NCI-H1092 (cell line): ENCODE measurements at places on chromosomes 6 and 20.

GRCh38 chr6:156345700-156346099 lies 431.5 kb upstream of the ARID1B start:
- no peak for DNase-seq

DNA sequence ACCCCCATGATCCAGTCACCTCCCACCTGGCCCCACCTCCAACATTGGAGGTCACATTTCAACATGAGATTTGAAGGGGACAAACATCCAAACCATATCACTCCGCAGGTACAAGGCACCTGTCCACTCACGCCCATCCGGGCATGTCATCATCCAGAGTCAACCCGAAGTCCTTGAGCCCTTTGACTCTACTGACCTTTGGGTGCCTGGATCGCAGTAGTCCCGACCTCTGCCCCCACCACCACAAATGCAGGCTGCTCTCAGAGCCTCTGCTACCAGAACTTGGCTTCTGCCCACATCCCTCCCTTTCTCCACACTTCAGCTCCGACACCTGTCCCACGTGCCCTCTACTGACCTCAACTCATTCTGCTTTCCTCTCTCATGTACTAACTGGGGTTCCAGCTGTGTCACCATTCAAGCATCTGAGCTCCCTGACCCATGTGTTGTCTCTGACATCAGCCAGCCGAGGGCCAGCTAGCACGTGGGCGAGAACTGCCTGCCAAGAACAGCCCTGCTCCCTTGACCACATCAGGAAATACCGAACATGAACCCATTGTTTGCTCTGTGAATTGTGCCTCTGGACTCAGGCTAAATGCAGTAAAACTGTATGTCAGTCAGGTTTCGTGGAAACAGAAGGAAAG lies 498.3 kb upstream of the SULF2 start:
- DNase-seq: peak; percentile 42

GRCh38 chr6:122569230-122569771 lies 40.9 kb upstream of the PKIB start:
- no peak for DNase-seq

- no peak for DNase-seq
These were observed 23.1 kb downstream of the CPNE5 start for GRCh38 chr6:36815962-36816735.

DNA sequence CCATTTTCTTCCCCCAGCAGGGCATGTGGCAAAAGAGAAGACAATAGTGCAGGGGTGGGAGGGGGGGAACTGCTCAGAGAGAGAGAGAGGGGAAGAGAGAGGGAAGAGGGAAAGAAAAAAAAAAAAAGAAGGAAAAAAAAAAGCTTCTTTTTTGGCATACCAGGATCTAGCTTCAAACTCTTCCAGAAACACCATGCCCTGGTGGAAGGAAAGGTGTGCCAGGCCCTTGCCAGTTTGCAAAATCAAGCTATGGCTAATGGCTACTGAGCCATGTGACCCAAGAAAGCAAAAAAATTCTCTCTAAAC lies 326 bp downstream of the ZMYND8 start:
- DNase-seq: no peak

DNA sequence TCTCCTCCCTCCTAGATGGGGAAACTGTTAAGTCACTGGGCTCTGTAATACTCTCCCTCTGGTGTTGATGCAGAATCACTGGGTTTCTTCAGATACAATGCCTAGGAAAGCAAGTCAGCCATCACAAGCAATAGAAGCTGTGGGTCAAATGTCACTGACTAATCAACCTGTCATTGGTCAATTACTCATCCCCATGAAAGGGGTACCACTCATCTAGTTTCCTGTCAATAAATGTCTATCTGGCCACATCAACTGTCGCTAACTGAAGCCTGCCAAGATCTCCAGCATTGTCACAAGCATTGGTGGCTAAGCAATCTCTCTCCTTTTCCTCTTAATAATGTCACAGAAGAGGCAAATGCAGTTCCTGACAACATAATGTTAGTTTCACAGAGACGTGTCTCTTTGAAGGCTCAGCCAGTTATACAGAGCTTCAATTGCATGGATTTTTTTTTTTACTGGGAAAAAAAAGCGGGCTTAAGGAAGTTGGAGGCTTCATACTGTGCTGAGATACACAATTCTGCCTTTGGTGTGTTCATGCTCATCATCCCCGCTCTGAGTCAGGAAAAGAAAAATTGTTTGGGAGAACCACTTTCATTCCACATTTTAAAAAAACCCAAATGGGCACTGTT lies 355.9 kb downstream of the BTBD9 start:
- DNase-seq: no peak

DNA sequence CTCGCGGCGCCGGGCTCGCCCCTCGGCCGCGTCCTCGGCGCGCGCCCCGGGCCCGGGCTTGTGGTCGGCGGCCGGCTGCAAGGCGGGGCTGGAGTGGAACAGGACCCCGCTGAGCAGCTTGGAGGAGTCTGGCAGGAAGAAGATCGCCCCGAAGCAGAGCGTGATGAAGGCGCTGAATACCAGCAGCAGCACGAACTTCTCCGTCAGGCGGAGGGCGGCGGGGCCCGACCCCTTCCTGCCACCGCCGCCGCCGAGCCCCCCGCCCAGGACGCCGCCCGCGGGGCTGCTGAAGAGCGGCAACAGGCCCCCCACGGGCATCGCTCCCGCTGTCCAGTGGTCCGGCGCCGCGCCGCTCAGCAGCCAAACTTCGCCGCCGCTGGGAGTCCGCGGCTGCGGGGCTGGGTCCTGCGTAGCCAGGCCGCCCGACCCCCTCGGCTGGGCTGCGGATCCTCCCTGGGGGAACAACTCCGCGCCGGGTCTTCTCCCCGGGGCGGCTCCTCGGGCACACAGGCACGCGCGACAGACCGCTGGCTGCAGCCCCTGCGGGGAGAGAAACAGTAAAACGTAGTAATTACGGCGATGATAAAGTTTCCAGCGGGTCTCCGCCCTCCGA lies 707 bp downstream of the MAN1A1 start:
- DNase-seq: no peak

GRCh38 chr6:1285556-1285955 lies 26.3 kb upstream of the FOXQ1 start:
- DNase-seq: no peak

- DNase-seq: no peak
These were observed at the start of gene CLVS2 for GRCh38 chr6:122995921-122996793. Gene CLVS2, plus strand, starts transcription at chr6:122996235. Its CDS starts 1,543 bp downstream, at chr6:122997778.

- DNase-seq: peak; percentile 2
These were observed 132.2 kb downstream of the OGFRL1 start for GRCh38 chr6:71420693-71421328.

- no peak for DNase-seq
These were observed 23.0 kb downstream of the ENTPD6 start for GRCh38 chr20:25218492-25218891.
